Hematopoietic multipotent progenitor cell (in vitro differentiated cells): ENCODE measurements at places on chromosomes 16 and 17. TPM values are rescaled to one million over a fixed set of nuclear protein-coding genes. Genes with fewer than 3 reads are reported as not detected.

The NEUROD2 gene
- total RNA-seq, result not detected

The DOC2B gene
- total RNA-seq, result 1.1 TPM

The ITGB3 gene
- total RNA-seq, result 7.8 TPM

The PITPNM3 gene
- 0.54 TPM for total RNA-seq

The TEKT3 gene
- not detected for total RNA-seq

The CBX2 gene
- 44.2 TPM for total RNA-seq

The KRTAP9-2 gene
- total RNA-seq, result not detected

The PPP1R27 gene
- total RNA-seq, result 1.3 TPM

The ALOX15B gene
- total RNA-seq, result 5.1 TPM

The CMTM4 gene
- 8.9 TPM for total RNA-seq
